ENCODE measurements at places on chromosomes 11 and 22.

DNA sequence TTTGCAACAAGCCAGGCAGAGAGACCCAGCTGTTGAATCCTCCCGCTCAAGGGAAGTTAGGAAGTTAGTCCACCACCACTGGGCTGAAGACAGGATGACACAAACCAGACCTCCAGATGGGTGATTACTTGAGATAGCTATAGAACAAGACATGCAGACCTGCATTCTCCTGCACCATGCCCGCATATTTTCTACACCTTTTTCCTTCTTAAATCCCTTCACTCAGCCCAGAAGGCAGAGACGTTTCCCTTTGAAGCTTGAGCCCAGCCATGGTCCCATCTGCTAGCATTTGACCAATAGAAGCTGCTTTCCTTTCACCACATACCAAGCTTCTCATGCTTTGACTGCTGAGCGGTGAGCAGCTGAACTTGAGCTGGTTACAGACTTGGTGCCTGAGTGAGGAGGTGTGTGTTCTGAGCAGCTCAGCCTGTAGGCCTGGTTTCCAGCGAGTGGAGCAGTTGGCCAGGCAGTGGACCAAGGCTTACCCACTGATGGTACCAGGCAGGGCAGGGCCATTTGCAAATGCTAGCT, 29.2 kb upstream of the CBX6 start:
- DNase-seq = no peak

DNA sequence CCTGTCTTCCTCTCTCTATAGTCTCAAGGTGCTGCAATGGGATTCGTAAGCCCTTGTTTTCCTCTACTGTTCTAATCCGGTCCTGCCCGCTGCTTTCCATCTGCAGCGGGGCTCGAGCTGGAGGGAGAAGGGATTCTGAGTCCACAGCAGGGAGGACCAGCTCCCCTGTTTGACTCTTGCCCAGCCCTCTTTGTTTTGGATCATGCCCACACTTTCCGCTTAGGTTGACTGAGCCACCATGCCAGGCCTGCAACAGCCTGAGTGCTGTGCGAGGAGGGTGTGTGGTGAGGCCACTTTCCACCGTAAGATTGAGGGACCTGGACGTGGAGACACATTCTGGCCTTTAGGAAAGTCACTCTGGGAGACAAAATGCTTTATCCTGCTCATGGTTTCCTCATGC, 58.3 kb downstream of the CEP164 start:
- no peak for DNase-seq

GRCh38 chr11:91081440-91082043, 858.7 kb upstream of the CHORDC1 start:
- no peak for DNase-seq

DNA sequence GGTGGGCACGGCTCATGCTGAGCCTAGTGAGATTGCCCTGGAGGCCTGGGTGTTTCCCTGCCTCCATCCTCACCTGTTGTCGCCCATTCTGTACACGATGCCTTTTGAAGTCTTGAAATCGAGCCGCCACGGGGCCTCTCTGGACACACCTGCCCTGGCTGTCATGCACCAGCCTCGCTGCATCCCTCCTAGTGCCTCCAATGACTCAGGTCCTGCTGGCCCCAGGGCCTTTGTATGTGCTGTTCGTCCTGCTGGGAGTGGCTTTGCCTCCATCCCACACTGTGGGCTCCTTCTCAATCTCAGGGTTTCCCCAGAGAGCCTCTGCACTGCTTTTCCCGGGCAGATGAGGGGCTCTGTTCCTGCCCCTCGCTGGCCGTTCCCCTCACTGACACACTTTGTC, 8.9 kb upstream of the MYEOV start:
- no peak for DNase-seq

GRCh38 chr11:19892876-19893275, 180.2 kb downstream of the NAV2 start:
- no peak for DNase-seq

DNA sequence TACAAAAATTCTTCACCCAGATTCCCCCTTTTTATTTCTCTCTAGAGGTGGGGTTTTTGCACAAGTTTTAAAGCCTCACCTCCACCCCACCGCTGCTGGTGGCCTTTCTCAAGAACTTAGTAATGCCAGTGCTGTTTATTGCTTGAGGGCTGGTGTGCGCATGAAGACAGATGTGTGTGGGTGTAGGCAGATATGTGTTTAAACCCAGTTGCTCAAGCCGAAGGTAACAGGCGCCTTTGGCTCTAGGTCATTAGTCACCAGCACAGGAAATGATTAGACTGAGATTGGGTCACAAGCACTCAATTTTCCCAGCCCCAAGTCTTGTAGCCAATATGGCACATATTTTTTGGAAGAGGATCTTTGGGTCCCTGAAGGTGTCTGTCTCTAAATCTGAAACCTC, 2.7 kb upstream of the CLMP start:
- no peak for DNase-seq

DNA sequence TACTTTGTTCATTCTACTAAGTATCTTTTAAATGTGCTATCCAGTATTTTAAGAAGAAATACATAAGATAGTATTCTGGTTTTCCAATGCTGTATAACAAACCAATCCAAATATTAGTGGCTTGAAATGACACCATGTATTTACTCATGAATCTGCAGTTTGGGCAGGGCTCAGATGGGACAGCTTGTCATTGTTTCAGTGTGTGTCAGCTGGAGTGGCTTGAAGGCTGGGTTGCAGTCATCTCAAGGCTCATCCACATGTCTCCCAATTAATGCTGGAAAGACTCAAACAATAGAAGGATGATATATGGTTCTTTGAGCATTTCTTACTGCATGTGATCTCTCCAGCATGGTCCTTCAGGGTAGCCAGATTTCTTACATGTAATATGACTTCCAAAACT, 146.2 kb downstream of the ARHGAP42 start:
- no peak for DNase-seq

DNA sequence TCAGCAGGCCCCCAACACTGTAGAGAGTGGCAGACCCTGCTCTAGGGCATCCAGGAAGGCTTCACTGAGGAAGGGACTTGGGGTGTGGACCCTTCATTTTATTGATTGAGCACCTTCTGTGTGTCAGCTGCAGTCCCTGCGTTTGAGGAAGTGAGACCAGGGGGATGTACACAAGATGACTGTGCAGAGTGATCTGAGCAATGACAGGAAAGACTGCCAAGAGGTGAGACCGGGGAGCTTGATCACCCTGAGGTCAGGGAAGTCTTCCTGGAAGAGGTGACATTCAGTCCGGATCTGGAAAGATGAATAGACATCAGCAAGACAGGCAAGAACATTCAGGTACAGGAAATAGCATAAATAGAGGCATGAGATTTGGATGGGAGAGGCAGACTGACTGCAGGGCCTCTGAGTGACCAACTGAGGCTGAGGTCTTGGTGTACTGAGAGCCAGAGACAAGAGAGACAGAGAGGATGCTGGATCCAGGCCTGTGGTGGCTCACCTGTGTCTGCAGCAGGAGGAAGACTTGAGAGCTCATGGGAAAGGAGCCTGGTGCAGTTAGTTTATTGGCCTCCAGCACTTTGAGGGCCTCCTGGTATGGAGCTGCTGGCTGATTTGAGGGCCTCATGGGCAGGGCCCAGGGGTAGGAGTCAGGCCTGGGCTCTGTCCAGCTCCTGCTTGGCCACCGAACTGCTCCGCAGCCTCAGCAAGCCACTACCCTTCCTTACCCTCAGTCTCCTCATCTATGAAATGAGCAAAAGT, 5.2 kb downstream of the DGAT2 start:
- DNase-seq = no peak

DNA sequence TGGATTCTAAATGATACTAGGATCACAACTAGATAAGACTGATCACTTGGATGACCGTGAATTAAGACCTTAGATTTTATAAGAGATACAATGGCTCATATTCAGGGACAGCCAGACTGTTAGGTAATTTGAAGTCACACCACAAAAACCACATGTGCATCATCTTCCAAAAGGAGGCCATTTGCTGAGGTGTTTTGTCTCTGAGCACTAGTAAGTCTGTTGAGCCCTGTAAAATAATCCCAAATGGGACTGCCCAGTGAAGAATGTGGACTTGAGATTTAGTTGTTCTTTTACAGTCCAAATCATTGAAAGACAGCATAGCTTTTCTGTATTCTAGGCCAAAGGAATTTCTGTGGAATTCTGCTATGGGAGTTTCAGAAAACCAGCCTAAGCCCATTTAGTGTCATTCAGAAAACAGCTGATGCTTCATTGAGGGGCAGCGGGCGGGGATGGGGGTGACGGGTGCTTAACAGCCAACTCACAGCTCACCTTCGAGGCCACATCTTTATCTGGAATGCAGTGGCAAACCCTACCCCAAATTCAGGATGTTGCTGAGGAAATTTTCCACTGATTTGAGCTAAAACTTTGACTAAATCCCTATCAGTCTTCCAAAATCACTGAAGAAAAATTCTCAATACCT, 80.1 kb upstream of the BIRC3 start:
- no peak for DNase-seq

GRCh38 chr11:15196704-15197103, 82.0 kb downstream of the INSC start:
- no peak for DNase-seq

- DNase-seq = no peak
These were observed 107.7 kb downstream of the CADM1 start for GRCh38 chr11:115396533-115396932.

DNA sequence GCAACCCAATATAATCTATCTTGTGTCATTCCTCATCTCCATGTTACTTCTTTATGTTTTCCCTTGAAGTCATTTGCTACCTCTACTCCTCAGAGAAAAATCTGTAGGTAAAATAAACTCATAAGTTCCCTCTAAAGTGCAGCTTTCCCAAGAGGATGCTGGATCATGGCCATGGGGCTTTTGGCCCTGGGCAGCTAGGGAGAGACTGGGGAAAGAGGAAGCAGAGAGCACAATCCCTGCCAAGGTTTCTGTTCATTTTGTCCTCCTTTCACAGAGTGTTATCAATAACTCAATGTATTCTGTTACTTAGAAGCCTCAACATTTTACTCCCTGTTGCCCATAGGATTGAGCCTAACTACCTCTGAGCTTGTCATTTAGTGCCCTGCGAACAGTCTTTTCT, 9.0 kb downstream of the RNF121 start:
- no peak for DNase-seq

- DNase-seq = no peak
These were observed 24.3 kb upstream of the TRAF6 start for GRCh38 chr11:36534276-36534840.

GRCh38 chr11:57751676-57752253, at the start of gene BTBD18:
TSS of gene BTBD18 (minus strand) at chr11:57751819. CDS start at chr11:57751188, 631 bp downstream.
- no peak for DNase-seq

- DNase-seq = no peak
These were observed 45.7 kb downstream of the TXN2 start for GRCh38 chr22:36435516-36436415.

- peak; percentile 32 for DNase-seq
These were observed at the start of gene SEC14L2 for GRCh38 chr22:30396871-30397655. TSS of gene SEC14L2 (plus strand) at chr22:30397018. CDS start at chr22:30397117, 99 bp downstream.

- DNase-seq = no peak
These were observed 1.7 kb downstream of the ZBTB16 start for GRCh38 chr11:114061048-114061680.

GRCh38 chr11:134332189-134332631, 422 bp downstream of the GLB1L2 start:
- DNase-seq = no peak

GRCh38 chr11:81987829-81988472, 745.7 kb downstream of the FAM181B start:
- DNase-seq = no peak

- DNase-seq = no peak
These were observed 57.8 kb upstream of the APOA1 start for GRCh38 chr11:116895048-116895757.

- DNase-seq = no peak
These were observed 13.5 kb downstream of the TCF20 start for GRCh38 chr22:42256930-42257329.

DNA sequence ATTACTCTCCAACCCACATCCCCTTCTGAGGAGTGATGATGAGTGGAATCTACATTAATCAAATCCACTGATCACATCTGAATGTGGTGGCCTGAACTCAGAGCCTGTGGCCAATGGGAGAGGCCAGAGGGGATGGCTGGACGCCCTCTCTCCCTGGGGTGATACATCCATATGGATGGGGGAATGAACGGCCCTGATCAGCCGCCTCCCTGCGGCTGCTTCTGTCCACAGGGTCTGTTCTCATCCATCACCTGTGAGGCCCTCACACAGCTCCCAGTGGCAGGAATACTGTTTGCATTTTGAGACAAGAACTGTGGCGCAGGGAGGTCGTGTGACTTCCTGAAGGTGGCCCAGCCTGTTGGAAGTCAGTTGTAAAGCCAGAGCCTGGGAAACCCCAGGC, 78.3 kb upstream of the SHISAL1 start:
- no peak for DNase-seq

- no peak for DNase-seq
These were observed 62.6 kb downstream of the KCNJ1 start for GRCh38 chr11:128804481-128804880.

DNA sequence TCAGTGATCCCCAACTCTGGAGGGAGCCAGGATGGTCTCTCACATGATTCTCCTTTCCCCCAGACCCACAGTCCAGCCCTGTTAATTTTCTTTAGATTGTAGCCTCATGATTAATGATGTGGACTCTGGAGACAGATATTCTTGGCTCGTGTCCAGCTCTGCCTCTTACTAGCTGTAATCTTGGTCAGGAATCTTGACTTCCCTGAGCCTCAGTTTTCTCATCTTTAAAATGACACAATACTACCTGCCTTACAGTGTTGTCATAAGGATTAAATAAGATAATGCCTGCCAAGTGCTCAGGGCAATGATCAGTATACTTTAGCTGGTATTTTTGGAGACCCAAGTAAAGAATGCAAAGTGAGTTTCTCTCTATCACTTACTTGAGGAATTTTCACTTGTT, 60.0 kb downstream of the SPECC1L start:
- no peak for DNase-seq

DNA sequence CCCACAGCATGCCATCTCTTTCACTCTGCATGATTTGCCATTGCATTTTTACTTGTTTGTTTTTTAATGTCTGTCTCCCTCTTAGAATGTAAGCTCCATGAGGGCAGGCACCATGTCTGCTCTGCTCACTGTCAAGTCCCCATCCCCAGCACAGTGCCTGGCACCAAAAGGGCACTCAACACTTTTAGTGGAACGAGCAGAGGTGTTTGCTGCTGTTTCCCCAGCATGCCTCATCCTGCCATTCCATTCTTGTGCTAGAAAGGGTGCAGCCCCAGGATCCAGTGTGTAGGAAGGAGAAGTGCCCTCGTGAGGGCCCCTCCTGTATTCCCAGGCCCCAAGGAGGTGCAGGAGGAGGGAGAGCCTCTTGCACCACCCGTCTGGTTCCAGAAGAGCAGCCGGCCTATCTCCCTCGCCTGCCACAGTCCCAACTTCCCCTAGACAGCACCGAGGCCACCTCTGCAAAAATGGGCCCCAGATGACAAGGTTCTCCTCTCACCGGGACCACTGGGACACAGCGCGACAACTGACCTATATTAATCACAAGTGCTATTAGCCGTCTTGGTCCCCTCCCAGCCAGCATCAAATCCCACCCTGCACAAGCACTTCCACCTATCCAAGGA, 33.3 kb upstream of the CACNG2 start:
- DNase-seq = no peak

GRCh38 chr11:112615891-112616290, 345.3 kb upstream of the NCAM1 start:
- no peak for DNase-seq

DNA sequence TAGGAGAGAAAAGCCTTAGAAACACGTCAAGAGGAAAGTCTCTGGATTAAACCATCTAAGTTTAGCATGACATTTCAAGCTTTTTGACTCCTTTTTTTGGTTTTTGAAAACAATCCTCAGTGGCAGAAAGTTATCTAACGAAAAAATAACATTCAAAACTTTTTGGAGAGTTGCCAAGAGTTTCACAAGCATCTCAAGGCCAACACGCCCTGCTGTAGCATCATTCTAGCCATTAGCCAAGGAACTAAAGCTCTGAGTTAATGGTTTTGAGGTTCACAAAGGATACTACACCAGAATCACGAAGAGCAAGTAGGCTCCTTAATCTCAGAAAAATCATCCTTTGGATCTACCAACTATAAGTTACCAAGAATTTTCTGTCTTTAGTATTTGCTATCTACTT, 94.8 kb downstream of the PICALM start:
- no peak for DNase-seq
